ENCODE measurements at places on chromosomes 3 and 15.

DNA sequence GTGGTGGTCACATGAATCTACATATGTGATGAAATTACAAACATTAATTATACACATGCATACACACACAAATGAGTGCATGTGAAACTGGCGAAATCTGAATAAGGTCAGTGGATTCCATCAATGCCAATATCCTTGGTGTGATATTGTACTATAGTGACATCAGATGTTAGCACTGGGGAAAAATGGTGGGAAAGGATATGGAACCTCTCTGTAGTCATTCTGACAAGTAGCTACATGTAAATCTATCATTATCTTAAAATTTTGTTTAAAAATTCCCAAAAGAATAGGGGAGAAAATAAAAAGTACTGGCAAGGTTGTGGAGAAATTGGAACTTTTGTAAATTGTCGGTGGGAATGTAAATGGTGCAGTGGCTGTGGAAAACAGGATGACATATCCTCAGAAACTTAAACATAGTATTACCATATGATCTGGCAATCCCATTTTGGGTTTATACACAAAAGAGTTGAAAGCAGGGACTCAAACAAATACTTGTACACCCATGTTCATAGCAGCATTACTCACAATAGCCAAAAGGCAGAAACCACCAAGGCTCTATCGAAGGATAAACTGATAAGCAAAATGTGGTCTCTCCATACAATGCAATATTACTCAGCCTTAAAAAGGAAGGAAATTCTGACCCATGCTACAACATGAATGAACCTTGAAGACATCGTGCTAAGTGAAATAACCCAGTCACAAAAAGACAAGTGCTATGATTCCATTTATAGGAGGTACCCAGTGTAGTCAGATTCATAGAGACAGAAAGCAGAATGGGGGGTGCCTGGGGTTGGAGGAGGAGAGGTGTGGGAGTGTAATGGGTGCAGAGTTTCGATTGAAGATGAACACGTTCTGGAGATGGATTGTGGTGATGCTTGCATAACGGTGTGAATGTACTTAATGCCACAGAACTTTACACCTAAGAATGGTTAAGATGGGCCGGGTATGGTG, 25.3 kb upstream of the HRH1 start:
- DNase-seq = no peak

DNA sequence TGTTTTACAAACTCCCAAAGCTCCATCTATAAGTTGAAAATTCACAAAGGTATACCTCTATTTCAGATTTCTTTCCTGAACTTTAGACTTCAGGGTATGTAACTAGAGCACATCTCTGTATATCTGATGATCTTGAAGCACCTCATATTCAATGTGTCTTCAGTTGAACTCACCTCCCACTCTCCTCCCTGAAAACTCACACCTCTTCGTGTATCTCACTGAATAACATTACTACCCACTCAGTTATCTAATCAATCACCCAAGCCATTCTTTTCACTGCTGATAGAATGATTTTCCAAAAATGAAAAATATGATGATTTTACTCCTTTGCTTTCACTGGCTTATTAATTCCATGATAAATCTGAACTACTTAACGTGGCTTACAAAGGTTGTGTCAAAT, 52.9 kb downstream of the GTPBP8 start:
- DNase-seq = no peak

- DNase-seq = no peak
Measured at GRCh38 chr3:52721002-52721729, 15.3 kb downstream of the SPCS1 start.

DNA sequence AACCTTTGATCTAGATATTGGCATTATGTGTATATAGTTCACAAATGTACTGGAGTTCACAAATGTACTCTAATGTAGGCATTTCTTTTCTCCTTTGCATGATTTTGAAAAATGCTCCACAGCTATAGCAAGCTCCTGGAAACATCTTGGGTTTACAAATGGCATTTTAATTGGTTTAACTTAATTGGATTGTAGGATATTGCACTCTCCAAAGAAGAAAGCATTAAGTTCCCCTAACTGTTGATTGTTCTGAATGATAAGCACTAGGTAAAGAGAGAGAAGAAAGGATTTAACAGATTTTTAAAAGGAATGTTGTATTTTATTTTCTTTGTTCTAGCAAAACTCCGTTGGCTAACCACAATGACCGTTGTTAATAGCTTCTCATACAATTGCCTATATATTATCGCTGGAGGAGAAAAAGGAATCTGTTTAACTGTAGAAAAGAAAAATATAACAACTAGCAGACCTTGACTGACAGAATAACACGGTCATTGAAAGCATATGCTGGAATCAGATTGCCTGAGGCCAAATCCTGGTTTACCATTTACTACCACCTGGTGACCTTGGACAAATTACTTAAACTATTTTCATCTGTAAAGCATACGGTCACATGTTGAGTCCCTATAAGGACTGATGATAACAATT, 170.8 kb downstream of the PEX5L start:
- no peak for DNase-seq

- no peak for DNase-seq
Measured at GRCh38 chr3:100171211-100171914, 57.1 kb upstream of the FILIP1L start.

- no peak for DNase-seq
Measured at GRCh38 chr3:195886181-195887141, 21.9 kb downstream of the TNK2 start.

- DNase-seq = no peak
Measured at GRCh38 chr3:17138246-17139039, 253.7 kb downstream of the PLCL2 start.

- DNase-seq = no peak
Measured at GRCh38 chr3:197103766-197104165, 74.1 kb upstream of the MELTF start.

- DNase-seq = no peak
Measured at GRCh38 chr15:32878342-32878741, 160.5 kb downstream of the GREM1 start.

All from GM12878 (cell line).